Type B pancreatic cell (in vitro differentiated cells): ENCODE measurements at places on chromosomes 6 and 20. TPM values are rescaled to one million over a fixed set of nuclear protein-coding genes. Genes with fewer than 3 reads are reported as not detected.

CLPSL2 gene
- total RNA-seq: not detected in 2 replicates

VARS1 gene
- total RNA-seq: 89.0 and 104 TPM in 2 replicates

GRCh38 chr6:131139599-131139998, 4.3 kb downstream of the AKAP7 start:
- no peak for DNase-seq

DNA sequence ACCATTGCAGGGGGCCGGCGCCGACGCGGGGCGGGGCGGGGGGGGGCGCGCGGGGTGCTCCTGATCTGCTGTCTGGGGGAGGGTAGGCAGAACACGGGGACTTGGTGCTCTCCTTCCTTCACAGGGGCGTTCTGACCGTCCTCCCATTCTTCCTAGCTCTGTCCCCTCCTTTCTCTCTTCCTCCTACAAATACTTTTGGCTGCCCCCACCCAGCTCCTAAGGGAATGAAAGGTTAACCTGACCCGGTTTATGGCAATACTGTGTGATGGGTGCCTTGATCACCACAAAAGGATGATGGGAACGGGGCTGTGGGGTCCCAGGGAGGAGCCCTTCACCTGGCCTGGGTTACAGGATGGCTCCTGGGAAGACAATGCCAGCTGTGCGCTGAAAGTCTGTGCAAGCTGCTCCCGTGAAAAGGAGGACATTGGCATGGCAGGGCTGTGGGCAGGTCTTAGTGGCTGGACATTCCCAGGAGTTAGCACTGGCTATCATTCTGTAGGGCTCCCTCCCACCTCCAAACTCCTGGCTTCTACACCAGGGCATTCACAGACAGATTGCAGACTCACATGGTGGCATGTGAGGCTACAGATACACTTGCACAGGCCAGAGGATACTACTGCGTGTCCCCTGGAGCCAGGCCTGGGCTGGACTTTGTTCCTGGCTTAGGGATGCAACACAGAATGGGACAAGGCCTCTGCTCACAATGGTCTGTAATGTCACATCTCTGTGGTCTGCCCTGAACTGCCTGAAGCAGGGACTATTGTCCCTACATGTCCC, 1.9 kb upstream of the TPD52L2 start:
- DNase-seq: no peak

DNA sequence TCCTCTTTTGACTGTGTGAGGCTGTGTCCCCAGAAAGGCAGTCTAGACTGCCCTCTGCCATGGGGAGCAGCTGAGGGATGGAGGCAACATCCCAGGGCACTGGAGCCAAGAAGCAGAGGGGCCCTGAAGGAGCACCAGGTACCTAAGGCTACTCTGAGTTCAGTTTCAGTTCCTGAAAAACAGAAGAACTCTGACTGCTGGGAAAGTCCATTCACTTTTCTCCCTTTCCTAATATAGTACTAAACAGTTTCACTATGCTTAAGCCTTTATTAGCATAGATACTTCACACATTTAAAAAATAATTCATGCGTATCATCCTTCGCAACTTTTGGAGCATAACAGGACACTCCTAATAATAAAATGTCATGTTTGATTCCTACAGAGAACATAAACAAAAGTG, 130.0 kb downstream of the FOXC1 start:
- no peak for DNase-seq

- no peak for DNase-seq
Measured at GRCh38 chr6:120173250-120173649, 823.7 kb upstream of the MAN1A1 start.

- no peak for DNase-seq
Measured at GRCh38 chr6:118993803-118994251, 58.9 kb upstream of the MCM9 start.

DNA sequence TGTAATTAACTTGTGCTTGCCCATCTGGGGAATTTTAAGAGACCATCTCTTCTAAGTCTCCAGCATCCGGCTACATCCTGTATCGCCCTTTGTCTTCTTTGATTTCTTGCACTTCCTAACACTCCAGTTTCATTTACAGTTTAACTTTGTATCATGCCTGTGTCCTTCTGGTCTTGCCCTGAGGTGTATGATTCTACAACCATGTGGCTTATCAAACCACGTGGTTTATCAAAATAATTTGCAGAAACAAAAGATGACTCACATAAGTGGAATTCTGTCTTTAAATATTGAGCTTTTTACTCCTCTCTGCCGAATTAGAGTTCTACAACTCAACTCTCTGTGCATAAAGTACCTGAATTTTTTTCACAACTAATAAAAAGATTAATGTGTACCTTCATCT, 580.7 kb downstream of the KIF16B start:
- DNase-seq: no peak

- no peak for DNase-seq
Measured at GRCh38 chr6:146878952-146879340, 280.2 kb downstream of the ADGB start.

- DNase-seq: no peak
Measured at GRCh38 chr20:13422637-13423036, 201.6 kb downstream of the ISM1 start.

DNA sequence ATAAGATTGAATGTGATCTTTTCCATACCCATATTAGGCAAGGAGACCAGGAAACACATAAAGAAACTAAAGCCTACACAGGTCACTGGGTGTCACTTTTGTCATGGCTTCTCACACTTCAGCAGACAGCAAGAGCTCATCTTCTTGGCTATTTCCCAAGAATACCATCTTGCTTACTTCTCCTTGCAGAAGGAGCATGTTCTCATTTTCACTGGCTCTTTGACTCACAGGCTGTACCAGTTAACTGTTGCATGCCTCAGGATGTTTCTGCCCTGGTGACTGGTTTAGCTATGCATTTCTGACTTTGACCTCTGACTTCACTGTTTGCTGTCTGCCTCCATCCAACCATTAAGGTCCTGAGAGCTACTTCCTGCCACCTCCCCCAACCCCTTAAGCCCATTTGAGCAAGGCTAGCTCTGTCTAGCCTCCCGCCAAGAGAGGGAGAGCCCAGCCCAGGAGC, 40.3 kb upstream of the OGFRL1 start:
- DNase-seq: no peak

- no peak for DNase-seq
Measured at GRCh38 chr6:135994857-135995544, 143.5 kb downstream of the PDE7B start.
